Hematopoietic multipotent progenitor cell treated with erythropoietin and hydrocortisone succinate and interleukin-3 and kit ligand, for 6 days (in vitro differentiated cells): ENCODE measurements at places on chromosomes 3 and 15.

- DNase-seq: no peak
Observed at GRCh38 chr15:99238849-99239248, 10.5 kb downstream of the TTC23 start.

DNA sequence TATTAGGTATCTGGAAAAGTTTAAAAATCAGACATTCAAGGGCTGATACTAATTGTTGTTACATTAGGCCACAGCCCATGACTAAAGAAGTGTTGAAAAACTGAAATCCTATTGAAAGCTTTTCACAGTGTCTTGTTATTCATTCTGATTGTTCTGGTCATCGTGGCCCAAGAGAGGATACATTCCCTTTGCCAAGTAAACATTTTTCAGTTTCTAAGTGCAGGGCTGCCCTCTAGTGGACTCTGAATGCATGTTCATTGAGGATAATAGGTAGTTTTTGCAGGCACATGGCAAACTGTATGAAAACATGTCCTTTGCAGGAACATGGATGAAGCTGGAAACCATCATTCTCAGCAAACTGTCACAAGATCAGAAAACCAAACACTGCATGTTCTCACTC lies 181.1 kb downstream of the MYRIP start:
- peak; percentile 80 for DNase-seq

- peak; percentile 33 for DNase-seq
Observed at GRCh38 chr15:63605816-63606215, 8.6 kb downstream of the FBXL22 start.

- peak; percentile 7 for DNase-seq
Observed at GRCh38 chr3:6994081-6994668, 133.3 kb downstream of the GRM7 start.

DNA sequence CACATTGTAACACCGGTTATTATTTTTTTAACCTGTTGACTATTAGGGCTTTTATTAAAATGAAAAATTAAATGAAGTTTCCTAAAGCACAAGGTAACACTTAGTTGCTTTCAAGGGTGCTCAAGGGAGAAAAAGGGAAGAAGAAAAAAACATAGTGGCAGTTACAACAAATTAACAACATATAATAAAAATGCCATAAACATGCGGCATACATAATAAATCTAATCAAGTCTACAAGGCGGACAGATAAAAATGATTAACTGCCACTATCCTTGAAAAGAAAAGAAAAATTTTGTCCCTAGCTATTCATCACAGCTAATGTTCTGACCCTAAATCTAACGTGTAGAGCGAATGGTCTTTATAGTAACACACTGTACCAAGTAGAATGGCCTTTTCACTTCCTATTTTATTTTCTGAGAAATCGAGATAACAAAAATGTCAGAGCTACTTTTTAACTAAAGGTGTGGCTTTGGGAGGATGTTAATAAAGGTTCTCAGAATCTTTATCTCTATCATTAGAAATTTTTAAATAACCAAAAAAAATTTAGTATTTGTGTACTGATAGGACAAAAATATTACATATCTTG lies 194.9 kb downstream of the FOXP1 start:
- peak; percentile 65 for DNase-seq

GRCh38 chr3:106560451-106560966 lies 691.7 kb upstream of the CBLB start:
- DNase-seq: peak; percentile 58

GRCh38 chr3:110697961-110698360 lies 373.7 kb upstream of the NECTIN3 start:
- no peak for DNase-seq

- peak; percentile 9 for DNase-seq
Observed at GRCh38 chr15:61118885-61119284, 110.2 kb downstream of the RORA start.

GRCh38 chr3:24494618-24495325 lies at the start of gene THRB:
Gene THRB (minus strand): TSS chr3:24494850.
- DNase-seq: peak; percentile 74

- no peak for DNase-seq
Observed at GRCh38 chr15:66156310-66156975, 97.1 kb downstream of the MEGF11 start.

GRCh38 chr3:22606938-22607337 lies 596.2 kb upstream of the UBE2E2 start:
- no peak for DNase-seq

DNA sequence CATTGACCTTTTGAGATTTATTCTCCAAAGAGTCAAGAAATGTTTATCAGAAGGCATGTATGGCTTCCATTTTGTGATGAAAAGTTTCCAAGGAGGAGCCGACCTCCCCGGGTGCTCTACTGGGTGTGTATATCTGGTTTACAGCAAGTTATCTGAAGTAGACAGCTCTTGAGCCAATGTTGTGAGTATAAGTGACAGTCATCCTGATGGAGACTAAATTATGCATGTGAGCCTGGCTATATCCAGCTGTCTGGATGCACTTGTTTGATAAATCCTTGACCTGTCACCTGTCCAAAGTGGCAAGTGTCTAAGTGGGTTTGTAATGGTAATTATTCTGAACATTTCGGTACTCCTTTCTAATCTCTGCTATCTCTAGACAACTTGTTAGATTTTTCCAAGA lies 142.2 kb downstream of the NR2F2 start:
- DNase-seq: no peak

DNA sequence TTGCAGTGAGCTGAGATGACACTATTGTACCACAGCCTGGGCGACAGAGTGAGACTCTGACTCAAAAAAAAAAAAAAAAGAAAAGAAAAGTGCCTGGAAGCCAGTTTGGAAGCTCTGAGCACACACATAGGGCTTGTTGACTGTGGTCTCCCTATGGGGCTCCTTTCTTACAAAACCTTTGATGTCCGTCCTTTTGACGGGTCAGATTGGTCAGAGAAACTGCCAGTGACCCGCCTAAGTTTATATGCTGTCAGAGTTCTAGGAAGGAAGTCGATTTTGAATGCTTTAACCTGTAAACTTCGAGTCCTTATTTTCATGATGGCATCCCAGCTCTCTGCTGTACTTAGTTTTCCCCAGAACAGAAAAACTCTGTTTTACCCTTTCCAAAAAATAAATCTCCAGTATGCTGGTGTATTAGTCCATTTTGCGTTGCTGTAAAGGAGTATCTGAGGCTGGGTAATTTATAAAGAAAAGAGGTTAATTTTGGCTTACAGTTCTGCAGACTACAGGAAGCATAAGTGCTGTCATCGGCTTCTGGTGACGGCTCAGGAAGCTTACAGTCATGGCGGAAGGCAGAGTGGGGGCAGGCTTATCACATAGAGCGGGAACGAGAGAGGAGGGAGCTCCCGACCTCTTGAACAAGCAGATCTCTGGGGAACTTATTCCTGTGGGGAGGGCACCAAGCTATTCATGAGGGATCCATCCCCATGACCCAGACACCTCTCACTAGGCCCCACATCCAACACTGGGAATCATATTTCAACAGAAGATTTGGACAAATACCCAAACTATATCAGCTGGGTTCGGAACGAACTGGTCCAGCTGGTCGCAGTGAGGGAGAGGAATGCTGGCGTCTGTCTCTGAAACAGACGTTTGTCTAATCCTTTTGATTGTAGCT lies 72.3 kb downstream of the LMLN start:
- DNase-seq: peak; percentile 6

- no peak for DNase-seq
Observed at GRCh38 chr3:15429080-15429479, 1.7 kb downstream of the EAF1 start.

GRCh38 chr3:72271216-72271615 lies 486.3 kb upstream of the PROK2 start:
- no peak for DNase-seq
